Stimulated activated CD4-positive, alpha-beta T cell treated with anti-CD3 and anti-CD28 coated beads, Interleukin-2, amount 100 ng/mL, for 4 hours (primary cell): ENCODE measurements at places on chromosomes 11 and 22.

GRCh38 chr11:11251394-11251970 lies 101.6 kb downstream of the CSNK2A3 start:
- DNase-seq = no peak

- no peak for DNase-seq
Observed at GRCh38 chr11:85385547-85385946, 241.6 kb downstream of the DLG2 start.

- no peak for DNase-seq
Observed at GRCh38 chr11:113446112-113446511, 29.1 kb downstream of the DRD2 start.

DNA sequence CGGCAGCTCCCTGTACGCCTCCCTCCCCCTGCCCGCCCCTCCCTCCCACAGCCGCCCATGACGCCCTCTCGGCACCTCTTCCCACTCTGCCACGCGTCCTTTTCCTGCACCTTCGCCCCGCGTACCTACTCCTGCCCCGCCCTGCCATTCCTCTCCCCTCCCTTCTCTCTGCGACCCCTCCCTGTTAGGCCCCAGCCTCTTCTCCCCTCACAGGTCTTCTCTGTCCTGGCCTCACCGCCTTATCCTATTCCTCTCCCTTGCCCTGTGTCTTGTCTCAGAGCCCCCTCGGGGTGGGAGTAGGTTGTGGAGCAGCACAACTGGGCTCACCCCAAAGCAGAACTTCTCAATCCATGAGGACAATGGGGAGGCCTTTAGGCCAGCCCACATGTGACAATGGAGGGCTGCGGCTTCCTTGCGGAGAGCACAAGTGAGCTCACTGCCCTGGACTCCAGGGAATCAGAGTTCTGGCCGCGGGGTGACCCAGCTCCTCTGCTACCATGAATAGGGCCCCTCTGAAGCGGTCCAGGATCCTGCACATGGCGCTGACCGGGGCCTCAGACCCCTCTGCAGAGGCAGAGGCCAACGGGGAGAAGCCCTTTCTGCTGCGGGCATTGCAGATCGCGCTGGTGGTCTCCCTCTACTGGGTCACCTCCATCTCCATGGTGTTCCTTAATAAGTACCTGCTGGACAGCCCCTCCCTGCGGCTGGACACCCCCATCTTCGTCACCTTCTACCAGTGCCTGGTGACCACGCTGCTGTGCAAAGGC lies 539 bp downstream of the SLC35C1 start:
- no peak for DNase-seq

DNA sequence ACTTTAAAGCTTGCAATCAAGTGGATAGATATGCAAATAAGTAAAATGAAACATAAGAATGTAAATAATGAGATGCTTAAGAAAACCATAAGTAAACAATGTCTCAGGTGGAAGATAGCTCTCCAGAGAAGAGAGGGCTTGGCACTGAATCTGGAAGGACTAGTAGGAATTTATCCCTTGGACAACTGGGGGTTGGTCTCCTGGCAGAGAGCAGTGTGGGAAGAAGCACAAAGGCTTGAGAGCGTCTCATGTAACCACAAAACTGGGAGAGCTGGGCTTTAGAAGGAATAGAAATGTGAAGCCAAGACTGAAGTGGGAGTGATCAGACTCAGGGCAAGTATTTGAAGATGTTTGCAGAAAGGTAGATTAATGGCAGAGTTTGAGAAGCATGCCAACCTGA lies 31.3 kb downstream of the CARD18 start:
- DNase-seq = no peak

GRCh38 chr22:48173061-48173772 lies 1410.8 kb downstream of the TBC1D22A start:
- no peak for DNase-seq

DNA sequence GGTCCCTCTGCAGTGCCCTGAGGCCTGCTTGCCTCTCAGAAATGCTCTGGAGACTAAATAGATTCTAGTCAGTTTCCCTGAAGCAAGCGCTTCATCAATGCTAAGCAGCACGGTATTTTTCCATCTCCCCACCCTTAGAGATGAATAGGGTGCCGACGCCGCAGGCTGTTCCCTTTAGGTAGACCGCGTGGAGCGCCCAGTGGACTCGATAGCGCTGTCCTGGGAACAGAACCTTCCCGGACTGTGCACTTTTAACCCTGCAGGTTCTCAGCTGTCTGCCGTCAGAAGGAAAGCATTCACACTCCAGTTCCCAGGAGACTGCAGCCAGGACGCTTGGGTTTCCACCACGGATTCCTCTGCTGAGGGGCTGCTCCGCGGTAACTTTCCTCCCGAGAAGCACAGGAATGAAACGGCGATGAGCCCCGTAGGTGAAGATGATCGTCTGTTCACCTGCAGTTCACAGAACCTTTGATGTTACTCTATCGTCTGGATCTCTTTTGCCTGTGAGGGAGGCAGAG lies 9.1 kb upstream of the KCNJ1 start:
- no peak for DNase-seq

DNA sequence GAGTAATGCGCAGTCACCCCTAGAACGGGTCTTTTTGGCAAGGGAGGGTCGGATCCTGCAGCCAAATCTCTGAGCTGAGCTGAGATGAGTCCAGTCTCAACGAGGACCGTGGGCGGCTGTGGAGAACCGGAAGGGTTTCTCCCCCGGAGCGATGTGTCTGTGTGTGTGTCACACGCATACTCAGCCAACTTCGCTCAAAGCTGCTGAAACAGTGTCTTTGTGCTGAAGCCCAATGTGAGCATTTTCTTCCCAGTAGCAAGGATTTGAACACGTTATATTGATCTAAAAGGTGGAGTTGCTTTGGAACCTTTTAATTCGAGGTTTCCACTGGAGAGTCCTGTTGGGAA lies 1.4 kb upstream of the CELSR1 start:
- no peak for DNase-seq

GRCh38 chr11:64340671-64341335 lies 799 bp downstream of the CCDC88B start:
- peak; percentile 62 for DNase-seq

GRCh38 chr11:46234311-46234710 lies 43.2 kb upstream of the CREB3L1 start:
- DNase-seq = no peak
